T-helper 2 cell treated with Interferon-gamma antibody and Interleukin-4, amounts not matched to agents 5 μg/mL and 100 μg/mL, for 36 hours (primary cell): ENCODE measurements at places on chromosomes 6 and 20.
A peak's percentile ranks its signal among the peaks of the same experiment; 100 is the strongest.

DNA sequence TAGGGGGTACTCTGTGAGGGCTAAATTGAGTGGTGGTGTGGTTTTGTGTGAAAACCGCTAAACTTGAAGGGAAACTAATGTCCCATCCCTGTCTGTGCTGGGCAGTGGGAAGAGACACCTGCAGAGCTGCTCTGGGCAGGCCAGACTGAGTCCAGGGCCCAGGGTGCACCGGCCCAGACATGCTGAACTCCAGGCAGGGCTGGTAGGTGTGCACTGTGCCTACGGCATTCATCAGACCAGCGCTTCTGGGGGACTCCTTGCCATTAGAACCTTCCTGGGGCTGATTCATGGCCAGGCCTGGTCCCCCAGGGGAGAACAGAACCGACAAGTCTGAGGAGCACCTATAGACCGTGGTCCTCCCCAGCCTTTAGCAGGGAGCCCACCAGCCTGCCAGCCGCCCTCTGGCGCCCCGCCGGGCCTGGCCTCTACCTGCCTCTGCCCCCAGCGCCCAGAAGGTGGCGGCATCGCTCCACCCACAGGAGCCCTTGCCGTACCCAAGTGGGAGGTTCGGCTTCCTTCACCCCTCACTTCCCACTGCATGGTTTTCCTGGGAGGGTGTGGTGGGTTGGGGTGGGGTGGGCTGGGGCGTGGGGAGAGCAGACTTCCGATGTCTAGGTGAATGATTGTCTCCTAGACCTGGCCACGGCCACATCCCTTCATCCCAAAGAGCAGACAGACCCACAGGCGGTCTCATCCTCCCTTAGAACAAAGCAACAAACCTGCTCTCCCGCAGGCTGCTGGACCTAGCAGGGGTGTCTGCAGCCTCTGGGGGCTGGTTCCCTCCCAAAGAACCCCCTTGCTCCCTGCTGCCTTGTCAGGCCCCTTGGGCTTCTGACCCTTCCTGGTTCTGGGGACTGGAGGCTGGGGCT is 15.5 kb downstream of the CCDC167 start:
- DNase-seq: peak; percentile 49

- DNase-seq: no peak
Measured at GRCh38 chr20:56171087-56172012, 77.2 kb upstream of the MC3R start.

GRCh38 chr20:62192635-62193034 is 9.8 kb downstream of the MTG2 start:
- no peak for DNase-seq

GRCh38 chr6:130215526-130215925 is 7.2 kb downstream of the SAMD3 start:
- DNase-seq: peak; percentile 48

GRCh38 chr20:51495921-51496545 is 46.5 kb downstream of the NFATC2 start:
- DNase-seq: no peak

DNA sequence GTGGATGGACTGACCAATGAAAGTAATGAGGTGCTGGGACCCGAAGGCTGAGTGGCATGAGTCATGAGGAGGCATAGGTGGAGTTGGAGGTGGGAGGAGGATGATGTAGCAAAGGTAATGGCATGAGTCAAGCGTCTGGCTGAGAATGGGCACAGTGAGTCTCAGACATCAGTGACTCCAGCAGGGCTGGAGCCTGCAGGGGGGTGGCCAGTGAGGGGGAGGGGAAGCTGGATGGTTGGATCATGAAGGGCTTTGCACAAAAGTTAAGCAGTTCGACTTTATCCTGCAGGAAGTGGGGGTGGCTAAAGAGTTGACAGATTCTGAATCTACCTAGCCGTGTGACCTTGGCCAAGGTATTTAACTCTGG is 99.0 kb upstream of the IYD start:
- DNase-seq: no peak

DNA sequence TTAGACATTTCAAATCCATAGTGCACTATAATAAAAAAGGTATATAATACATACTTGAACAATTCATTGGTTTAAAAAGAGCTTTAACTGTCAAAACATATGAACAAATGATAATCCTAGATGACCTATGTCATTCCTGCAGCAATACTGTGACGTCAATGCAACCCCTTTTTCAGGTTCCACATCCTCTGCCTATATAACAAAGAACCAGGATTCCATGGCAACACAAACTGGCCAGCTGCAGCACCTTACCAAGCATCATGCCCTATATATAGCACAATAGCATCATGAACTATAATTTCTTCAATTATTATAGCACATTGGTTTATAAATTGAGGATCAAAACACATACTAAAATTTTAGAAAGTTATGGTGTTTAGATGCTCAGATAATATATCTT is 578 bp upstream of the PTCHD4 start:
- no peak for DNase-seq
